Progenitor cell of endocrine pancreas (in vitro differentiated cells): ENCODE measurements at places on chromosomes 1 and 21.

- DNase-seq, result no peak
These were observed 240.1 kb downstream of the NPHP4 start for GRCh38 chr1:5751833-5752745.

DNA sequence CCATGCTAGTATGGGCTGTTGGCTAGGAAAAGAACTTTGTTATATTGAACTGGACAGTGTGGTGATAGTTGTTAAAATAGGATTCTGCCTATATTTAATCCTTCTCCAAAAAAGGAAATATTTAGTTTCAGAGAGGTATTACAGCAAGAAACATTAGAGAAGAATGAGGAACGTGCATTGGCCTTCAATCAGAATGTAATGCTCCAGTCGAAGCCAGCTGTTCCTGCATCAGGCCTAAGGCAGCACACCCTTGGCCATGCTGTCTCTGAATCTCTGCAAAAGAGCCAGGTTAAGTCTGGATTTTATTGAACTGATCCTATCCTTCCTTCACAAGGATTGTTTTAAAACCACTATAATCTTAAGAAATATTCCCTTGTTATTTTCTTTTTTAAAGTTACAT lies 35.3 kb upstream of the RALGPS2 start:
- no peak for DNase-seq

DNA sequence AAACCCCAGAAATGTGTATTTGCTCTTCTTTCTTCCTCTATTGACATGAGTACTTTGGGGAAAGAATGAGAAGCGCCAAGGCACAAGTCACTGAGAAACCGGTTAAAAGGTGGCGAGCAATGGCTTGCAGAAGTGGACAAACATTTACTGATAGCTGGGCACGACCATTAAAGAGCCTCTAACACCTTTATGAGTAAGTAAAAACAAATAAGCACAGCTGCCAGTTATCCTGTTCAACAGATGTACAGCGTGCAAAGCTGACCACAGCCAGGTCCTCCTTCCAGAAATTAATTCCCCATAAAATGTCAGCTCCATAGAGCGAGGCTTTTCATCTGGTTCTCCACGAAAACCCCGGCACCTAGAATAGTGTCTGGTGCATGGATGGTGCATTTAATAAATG lies 72.7 kb downstream of the CAPZB start:
- DNase-seq, result no peak

DNA sequence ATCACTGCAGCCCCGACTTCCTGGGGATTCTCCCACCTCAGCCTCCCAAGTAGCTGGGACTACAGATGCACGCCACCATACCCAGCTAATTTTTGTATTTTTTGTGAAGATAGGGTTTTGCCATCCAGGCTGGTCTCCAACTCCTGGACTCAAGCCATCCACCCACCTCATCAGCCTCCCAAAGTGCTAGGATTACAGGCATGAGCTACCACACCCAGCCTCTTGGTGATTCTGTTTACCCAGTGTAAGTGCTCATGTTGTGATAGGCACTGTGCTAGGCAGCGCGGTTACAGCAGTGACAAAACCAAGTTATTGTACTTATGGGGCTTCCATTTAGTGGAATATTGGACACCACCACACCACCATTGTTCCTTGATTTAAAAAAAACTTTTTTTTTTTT lies 9.7 kb upstream of the STX12 start:
- DNase-seq, result no peak

GRCh38 chr1:29416267-29417146 lies 180.2 kb downstream of the PTPRU start:
- DNase-seq, result no peak

GRCh38 chr21:36288651-36289243 lies 31.2 kb upstream of the MORC3 start:
- no peak for DNase-seq

DNA sequence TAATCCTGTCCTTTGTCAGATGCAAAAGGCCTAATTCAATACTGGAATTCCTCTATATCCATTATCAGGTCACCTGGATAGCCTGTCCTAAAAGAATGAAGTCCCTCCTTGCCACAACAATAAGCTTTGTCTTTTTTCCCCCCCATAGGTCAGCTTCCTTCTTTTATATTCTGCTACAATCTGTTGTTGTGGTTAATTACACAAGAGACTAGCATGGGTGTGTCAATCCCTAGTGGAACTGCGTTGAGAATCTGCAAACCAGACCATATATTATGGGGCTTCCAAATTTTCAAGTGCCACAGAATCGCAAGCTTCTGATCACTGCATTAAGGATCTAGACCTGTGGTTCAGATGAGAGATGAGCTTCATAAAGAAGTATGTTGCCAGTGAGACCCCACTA lies 349.6 kb downstream of the SMYD3 start:
- DNase-seq, result no peak

DNA sequence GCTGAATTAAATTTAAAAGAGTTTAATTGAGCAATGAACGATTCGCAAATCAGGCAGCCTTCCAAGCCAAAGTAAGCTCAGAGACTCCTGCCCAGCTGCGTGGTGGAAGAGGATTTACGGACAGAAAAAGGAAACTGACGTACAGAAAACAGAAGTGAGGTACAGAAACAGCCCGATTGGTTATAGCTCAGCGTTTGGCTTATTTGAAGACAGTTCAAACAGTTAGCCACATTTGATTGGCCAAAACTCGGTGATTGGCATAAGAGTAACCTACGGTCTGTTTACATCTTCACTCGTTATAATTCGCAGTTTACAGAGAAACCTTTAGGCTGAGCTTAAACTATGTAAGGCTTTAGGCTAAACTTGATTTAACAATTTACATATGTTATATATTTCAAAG lies 46.9 kb downstream of the CR1L start:
- no peak for DNase-seq

- DNase-seq, result no peak
These were observed 4.0 kb downstream of the RNF207 start for GRCh38 chr1:6209661-6210580.

DNA sequence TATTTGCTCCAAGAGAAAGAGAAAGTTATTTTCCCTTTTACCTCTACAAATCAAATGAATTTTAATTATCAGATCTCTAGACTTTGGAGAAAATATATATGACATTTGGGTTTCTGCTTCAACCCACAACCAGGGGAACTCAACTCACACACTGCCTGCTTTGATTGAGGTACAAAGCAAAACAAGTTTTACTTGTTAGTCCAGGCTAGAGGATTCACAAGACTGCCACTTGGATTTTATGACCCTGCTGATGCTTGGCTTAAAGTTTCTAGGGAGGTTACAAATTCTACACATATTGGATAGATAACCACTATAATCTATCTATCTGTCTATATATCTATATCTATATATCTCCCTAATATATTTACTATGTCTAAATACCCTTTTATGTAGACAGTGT lies 467.3 kb upstream of the RGS18 start:
- no peak for DNase-seq

DNA sequence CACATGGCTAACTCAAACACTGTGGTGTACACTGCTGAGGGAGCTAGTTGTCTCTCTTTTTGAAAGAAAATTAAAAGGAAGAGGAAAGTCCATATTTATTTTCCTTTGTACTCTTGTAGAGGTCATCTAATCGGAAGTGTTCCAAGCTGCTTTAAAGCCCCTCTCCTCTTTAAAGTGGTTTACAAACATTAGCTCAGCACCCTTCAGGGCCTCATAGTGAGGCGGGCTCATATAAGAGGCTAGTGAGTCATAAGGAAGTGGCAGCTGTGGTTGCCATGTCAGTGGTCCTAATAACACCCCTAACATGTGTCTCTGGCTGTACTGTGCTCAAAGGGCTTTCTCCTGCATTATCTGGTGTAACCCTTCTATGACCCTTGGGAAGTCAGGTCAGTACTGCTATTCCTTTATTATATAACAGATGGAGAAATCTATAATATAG lies 104.4 kb upstream of the SERBP1 start:
- DNase-seq, result no peak

DNA sequence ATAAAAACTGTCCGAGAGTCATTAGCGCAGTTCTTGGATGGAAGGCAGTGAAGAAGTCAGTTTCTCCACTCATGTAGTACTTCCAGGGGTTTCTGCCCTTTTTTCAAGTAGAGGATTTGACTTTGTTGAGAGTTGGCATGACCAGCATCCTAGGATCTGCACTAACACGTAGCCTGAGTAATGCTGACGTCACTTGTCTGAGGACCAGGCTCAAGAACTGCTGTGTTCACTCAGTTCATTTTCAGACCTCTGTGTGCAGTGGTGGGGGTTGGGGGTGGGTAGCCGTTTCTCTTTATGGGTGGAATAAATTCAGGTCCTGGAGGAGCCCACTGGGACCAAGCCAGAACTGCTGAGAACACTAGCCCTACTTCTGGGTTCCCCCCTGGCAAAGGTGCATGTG lies 53.3 kb downstream of the MRPS6 start:
- DNase-seq, result no peak

- no peak for DNase-seq
These were observed 259.0 kb downstream of the FOXD2 start for GRCh38 chr1:47696737-47697441.

DNA sequence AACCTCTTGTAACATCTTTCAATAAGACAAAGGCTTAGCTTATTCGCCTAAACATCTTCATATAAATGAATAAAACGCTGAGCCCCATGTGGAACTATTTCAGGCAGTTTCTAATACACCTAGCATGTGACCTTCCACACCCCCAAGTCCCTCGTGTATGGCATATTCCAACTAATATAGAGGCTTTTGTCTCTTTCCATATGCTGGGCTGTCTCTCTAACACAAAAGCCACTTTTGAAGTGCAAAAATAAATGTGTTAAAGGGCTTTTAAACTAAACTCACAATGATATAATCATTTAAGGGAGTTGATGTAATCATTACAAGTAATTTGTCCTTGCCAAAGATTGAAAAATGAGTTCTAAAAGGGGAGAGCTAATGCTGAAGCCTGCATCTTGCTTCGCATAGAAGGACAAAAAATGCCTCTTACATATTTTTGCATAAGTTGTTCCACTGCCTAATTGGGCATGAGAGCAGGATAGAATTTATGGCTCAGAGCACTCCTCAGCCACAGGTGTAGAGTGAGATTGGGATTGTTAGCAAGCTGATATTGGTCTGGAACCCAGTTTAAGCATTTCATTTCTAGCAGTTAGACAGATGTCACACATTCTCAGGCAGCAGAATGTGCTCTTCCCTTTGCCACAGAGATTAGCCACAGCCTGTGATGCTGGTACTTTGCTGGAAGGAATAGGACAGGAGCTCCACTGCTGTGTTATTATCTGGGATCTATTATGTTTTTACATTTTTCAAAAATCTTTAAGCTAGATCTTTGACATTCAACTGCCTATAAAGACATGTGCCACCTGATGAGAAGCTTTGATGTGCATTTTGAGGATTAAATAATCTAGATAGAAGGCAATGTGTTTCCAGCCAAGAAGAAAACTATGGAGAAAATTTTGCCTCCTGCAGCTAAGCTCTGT lies 1044.4 kb downstream of the ADGRL2 start:
- DNase-seq, result no peak

- DNase-seq, result no peak
These were observed 409.3 kb downstream of the PRDM2 start for GRCh38 chr1:14109276-14109635.

DNA sequence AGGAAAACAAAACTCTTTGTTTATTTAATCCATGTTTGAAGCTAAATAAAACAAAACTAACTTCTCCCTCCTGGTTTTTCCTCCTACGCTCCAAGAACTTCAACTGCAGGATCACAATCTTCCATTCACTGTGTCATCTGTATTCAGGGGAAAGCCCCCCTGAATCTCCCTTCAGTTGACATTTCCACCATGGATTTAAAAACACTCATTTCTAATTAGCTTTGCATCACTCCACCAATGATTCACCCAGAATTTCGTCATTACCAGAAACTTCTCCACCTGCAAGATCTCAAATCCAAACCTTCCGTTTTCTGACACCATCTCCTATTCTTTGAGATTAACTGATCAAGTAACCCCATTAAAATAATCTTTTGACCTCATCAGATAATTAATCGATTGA lies 10.9 kb upstream of the RGS5 start:
- DNase-seq, result no peak

- no peak for DNase-seq
These were observed 124.5 kb downstream of the KCNK1 start for GRCh38 chr1:233738396-233738795.

DNA sequence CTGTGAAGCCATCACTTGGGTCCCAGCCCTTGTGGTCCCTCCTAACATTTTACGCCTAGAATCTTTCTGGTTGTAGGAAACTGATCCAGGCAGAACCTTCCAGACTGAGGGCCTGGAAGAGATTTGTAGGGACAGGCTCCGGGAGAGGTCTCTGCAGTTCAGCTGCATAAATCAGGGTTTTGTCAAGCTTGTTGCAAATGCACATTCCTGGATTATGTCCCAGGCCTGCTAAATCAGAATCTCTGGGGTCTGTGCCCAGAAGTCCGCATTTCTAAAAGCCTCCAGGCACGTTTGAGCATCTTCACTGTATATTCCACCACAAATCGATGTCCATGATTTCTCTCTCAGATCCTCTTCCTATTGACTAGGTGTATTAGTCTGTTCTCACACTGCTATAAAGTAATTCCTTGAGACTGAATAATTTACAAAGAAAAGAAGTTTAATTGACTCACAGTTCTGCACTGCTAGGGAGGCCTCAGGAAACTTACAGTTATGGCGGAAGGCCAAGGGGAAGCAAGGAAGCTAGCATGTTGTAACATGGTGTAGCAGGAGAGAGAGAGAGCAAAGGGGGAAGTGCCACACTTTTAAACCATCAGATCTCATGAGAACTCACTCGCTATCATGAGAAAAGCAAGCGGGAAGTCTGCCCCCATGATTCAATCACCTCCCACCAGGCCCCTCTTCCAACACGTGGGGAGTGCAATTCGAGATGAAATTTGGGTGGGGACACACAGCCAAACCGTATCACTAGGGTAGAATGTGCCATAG lies 1.2 kb upstream of the FHAD1 start:
- no peak for DNase-seq

DNA sequence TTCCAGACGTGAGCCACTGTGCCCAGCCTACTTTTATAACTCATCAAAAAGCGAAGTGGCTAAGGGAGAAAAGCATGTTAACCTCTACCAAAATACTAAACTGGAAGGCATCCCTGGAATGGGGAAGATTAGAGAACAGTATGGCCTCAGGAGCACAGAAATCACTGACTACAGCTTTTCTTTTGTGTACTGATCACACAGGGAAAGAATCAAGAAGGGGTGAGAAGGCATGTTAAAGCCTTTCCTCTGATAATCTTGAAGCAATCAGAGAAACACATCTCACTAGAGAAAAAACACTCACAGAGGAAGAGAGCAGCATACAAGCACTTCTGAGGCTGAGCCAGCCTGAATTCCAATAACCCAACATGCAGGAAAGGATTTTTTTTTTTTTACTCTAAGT lies 10.7 kb downstream of the PCAT6 start:
- no peak for DNase-seq

GRCh38 chr21:31696424-31696823 lies 35.5 kb downstream of the SCAF4 start:
- no peak for DNase-seq

DNA sequence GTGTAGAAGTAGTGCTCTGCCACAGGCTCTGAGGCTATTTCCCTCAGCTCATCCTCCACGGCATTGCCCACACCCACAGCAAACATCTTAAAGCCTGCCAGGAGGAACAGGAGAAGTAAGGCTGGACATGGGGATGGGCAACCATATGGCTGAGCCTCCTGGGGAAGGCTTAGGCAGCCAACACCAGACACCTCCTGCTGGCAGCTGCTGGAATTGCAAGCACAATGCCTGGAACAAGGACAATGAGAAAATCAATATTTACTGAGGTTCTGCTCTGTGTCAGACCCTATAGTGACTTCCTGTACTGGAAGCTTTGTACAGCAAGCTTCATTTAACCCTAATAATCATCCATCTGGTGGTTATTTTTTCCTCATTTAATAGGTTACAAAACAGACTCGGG lies 8.2 kb downstream of the MATN1 start:
- DNase-seq, result no peak
